ENCODE measurements at places on chromosomes 12 and 14. TPM values are rescaled to one million over a fixed set of nuclear protein-coding genes. Genes with fewer than 3 reads are reported as not detected.

The ISM2 gene
- 0.14 TPM for total RNA-seq

The KLRC1 gene
- not detected for total RNA-seq

The HOXC5 gene
- not detected for total RNA-seq

The FAM90A1 gene
- total RNA-seq, result not detected

The SCNN1A gene
- 91.7 TPM for total RNA-seq

The IL25 gene
- not detected for total RNA-seq

Data from airway epithelial cell (primary cell).